ENCODE measurements at places on chromosomes 16 and 17.

DNA sequence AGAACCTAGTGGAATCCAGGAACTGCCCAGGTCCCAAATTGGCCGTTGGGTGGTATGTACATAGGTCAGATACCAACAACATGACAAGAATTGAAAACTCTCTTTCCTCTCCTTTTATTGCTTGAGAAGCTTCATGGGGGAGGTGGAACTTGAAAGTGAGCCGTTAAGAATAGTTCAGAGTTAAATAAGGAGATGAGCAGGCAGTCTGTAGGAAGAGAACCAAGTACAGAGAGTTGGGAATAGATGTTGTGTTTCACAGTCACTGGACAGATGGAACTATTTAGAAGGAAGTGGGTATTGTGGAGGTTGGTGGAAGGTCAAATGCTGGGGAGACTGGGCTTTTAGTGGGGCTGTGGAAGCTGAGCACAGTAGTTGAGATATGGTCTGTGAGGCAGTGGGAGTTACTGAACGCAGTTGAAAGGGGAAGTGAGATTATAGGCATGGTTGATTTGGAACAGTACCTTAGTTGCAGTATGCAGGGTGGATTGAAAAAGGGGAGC, 26.4 kb downstream of the ARHGAP44 start:
- DNase-seq = no peak

DNA sequence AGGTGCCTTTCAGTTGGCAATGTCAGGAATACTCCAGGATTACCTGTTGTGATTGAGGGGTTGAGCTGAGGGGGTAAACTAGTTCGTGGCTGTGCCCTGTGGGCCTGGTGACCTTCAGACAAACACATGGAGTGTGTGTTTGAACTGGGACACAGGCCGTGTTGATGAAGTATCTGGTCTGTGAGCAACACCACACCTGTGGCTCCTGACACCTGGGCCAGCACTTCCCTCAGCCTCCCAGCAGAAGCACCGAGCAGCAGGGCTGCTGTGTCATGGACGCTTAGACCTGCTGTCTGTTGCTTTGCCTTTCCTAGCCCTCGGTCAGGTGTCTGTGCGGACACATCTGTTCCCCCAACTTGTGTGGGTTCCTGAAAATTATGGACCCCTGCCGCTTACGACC, 82.9 kb downstream of the KSR1 start:
- DNase-seq = peak; percentile 30

- no peak for DNase-seq
Measured at GRCh38 chr16:58458606-58459343, 41.2 kb upstream of the NDRG4 start.

GRCh38 chr16:71264299-71264698, 24.9 kb downstream of the CMTR2 start:
- no peak for DNase-seq

- DNase-seq = no peak
Measured at GRCh38 chr16:29905668-29906067, 5.4 kb downstream of the ASPHD1 start.

- no peak for DNase-seq
Measured at GRCh38 chr16:29821643-29822115, 1.4 kb downstream of the MVP start.

DNA sequence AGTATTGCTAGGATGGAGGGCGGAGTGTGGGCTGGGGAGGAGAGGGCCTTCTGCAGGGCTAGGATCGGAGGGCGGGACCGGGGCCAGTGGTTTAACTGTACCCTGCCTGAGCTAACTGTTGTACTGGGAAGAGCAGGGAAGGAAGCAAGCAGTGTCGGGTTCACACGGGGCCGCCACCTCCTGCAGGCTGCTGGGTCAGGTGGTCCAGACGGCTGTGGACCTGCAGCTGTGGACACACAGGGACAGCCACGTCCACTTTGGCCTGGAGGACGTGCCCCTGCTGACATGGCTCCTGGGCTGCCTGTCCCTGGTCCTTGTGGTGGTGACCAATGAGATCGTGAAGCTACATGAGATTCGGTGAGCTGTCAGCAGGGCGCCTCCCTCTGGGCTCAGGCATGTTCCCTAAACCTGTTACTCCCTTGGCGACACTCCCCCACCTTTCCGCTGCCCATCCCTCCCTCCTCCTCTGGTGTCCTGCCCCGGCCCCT, 16.6 kb downstream of the CASKIN2 start:
- DNase-seq = no peak

DNA sequence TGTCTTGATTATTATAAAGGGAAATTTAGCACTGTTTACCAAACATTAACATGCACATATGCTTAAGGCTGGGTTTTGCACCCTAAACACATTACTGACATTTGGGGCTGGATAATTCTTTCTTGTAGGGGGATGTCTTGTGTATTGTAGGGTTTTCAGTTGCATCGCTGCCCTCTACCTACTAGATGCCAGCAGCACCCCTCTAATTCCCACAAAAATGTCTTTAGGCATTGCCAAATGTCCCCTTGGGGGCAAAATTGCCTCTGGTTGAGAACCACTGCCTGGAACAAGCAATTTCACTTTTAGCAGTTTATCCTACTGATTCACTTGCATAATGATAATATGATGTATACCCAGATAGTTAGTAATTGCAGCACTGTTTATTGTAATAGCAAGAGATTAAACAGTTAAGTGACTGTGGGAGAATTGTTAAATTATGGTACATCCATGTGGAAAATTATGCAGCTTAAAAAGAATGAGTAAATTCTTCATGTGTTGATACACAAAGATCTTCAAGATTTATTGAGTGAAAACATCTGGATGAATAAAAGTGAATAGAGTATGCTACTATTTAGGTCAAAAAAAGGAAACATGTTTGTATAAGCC, 18.4 kb downstream of the PRSS54 start:
- DNase-seq = no peak

GRCh38 chr16:839643-840408, 39.3 kb upstream of the GNG13 start:
- DNase-seq = peak; percentile 43

- DNase-seq = no peak
Measured at GRCh38 chr17:62847426-62847825, 39.3 kb upstream of the MARCHF10 start.

- no peak for DNase-seq
Measured at GRCh38 chr16:57190136-57190535, 4.0 kb downstream of the RSPRY1 start.

DNA sequence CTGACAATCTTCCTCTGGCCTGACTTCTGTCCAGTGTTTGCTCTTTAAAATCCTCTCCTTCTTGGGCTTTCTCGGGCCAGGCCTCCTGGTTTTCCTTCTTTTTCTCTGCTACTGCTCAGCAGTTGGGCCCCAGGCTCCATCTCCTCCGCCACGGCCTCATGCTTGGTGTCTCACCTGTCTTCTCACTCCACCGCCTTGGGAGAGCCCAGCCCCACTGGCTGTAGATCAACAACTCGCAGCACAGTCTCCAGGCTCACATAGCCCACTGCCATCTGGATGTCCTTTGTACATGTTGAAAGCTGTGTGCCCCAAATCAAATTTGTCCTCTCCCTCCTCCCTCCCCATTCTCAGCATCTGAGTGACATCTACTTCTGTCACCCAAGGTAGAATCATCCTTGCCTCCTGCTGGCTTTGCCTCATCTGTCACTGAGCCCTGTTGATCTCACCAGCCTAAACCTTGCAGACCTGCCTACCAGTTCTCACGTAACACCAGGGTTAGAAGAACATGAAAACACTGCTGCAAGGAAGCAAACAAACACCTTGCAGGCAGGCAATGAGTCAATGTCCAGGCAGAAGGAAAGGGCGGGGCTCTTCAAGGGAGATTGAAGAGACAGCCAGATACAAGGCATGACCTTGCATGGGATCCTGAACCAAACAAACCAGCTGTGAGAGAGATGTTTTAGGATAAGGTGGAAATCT, 103.2 kb upstream of the SMURF2 start:
- no peak for DNase-seq

DNA sequence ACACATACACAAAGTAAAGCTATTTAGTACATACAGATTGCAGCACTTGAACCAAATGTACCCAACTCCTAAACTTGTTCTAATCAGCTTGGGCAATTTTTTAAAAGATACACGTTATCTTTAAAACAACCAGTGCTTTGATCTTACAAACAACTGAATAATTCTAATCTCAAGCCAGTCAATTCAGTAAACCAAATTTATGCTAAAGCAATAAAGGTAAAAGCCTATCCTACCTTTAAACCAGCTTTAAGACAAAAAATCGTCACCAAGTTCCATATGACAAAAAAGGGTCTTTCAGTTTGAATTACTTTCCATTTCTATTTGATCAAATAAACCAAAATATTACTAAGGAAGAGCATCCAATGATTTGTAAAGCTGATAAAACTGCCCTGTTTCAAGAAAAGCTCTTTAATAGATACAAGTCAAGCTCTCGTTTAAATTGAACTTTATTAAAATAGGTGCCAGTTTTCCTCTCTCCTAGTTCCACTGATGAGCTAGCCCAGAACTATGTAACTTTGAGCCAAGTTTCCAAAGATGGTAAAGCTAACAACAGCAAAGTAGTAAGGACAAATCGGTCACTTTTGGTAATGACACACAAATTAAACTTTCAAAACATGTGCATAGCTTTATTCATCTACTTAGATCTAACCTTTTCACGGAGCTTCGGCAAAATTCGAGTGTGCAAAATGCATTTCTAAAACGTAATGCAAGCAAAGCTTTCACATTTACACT, 10.2 kb downstream of the CRYBA1 start:
- no peak for DNase-seq

DNA sequence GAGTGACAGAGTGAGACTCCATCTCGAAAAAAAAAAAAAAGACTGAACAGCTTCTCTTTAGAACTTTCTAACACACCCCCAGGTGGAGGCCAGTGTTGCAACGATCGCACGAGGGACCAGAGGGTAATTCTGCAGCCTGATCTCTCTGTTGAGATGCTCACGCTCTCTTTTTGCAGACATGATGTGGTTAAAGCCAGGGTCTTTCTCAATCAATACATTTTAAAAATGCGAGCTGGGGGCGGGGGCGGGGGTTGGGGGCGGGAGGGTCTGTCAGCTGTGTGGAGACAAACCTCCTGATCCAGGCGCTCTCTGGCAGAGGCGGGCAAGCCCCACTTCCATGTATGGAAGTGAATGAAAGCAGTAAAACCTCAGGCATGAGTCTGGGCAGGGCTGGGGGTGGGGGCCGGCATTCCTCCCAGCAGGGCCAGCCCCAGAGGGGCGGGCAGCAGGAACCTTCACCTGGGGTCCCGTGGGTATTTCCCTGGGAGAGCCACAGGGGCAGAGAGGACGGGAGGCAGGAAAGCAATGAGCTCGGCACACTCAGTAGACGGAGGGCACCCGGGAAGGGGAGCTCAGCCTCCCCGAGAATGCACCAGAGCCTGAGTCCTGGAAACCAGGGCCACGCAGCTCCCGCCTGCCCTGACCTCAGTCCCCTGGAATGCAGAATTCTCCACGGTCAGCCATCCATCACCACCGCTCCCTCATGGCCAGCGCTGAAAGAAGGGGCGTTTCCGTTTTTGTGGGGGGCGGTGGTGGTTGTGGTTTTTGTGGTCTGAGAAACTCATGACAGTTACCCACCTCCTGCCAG, 28.0 kb downstream of the NXN start:
- peak; percentile 56 for DNase-seq

DNA sequence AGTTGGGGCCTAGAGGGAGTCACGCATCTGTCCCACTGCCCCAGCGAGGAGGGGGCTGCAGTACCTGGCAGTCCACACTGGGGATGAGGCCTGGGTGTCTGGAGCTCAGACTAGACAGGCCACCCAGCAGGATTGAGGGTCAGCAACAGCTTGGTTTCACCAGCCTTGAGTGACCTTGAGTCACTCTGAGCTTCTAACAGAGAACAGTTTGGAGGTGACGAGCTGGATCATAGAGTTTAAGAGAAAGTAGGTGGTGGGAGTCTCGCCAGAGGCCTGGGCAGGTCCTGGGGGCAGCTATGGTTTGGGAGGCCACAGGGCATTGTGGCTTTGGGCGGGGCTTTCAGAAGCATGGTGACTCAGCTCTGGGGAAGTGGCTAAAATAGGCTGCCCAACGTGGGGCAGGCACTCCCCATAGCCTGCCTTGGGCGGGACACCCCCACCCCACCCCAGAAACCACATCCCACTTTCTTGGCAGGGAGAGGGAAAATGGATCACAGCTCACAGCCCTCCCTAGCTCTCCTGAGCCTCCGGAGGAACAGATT, 20.5 kb downstream of the CDC42EP4 start:
- DNase-seq = peak; percentile 85

- DNase-seq = peak; percentile 70
Measured at GRCh38 chr17:80219763-80220053, 425 bp downstream of the SGSH start.

- no peak for DNase-seq
Measured at GRCh38 chr16:23058576-23058975, 90.7 kb downstream of the USP31 start.

GRCh38 chr17:74134991-74135390, 68.5 kb upstream of the RPL38 start:
- DNase-seq = no peak

DNA sequence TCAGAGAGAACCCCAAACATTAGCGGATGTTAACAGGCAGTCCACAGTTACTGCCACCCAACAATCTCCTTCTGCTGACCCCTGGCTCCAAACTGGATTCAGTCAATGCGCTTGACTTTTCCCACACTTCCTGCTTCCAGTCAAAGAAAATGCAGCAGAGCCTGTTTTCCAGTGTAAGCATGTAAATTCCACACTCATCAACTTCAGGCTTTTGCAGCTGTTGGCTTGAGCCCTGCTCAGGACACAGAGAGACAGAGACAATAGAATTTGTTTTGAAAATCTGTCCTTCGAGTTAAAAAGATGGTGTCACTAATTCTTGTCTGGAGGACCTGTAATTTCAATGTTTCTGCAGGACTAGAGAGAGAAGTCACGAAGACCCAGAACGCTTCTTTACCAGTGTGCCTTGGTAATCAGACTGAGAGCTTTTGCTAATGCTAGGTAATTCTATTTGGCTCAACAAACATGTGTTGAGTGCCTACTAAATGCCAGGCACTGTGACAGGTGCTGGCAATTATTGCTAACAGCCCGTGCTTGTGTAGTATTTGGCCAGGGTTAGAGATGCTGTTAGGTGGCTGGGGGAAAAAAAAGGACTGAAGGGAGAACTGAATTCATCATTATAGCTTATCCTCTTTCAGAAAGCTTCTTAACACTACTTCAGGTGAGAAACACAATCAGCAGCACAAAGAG, 32.5 kb downstream of the HOXB1 start:
- no peak for DNase-seq

- DNase-seq = no peak
Measured at GRCh38 chr16:15960124-15960971, 10.9 kb downstream of the ABCC1 start.

- no peak for DNase-seq
Measured at GRCh38 chr16:2230376-2230775, 5.9 kb upstream of the DNASE1L2 start.

DNA sequence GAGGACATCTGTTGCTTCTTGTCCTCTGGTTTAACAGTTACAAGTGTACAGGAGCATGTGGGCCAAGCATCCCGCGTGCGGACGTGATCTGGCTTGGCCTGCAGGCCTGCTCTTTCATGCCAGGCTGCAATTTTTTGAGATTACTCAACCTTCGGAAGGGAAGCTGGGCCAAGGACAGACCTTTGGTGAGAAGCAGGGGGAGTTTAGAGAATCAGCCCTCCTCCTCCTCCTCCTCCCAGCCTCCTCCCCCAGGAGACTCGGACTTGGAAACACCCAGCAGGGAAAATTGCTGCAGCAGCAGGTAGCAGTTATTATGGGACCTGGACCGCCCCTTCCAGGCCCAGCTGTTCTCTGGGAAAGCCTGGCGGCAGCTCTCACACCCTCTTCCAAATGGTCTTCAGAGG, 5.1 kb upstream of the KLHL36 start:
- DNase-seq = peak; percentile 91

Measured in right cardiac atrium (tissue), 5 donors.